ENCODE measurements at places on chromosomes 1 and 21.

GRCh38 chr1:76576876-76577524, 290.3 kb upstream of the ST6GALNAC5 start:
- DNase-seq = no peak

GRCh38 chr1:98969798-98970490, 34.7 kb downstream of the PLPPR5 start:
- DNase-seq = no peak

DNA sequence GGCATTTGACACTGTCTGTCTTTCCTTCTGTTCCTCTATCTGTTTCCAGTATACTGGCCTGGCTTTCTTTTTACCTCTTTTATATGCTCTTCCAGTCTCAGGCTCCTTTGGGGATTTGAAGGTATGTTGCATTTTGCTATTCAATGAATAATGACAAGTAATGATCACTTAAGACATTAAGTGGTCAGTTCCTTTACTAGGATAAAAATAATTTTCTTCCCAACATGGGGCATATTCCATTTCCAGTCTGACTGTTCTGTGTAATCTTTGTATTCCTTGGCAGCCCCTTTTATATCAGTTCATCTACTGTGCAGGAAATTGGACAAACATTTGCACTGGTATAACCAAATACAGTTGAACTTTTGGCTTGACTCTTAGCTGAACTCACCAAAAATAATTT, 15.6 kb downstream of the METTL18 start:
- DNase-seq = no peak

GRCh38 chr1:70556541-70556940, 145.5 kb downstream of the CTH start:
- no peak for DNase-seq

- DNase-seq = no peak
These were observed 640.1 kb downstream of the PTPRU start for GRCh38 chr1:29876441-29876840.

GRCh38 chr1:93919780-93920179, 10.6 kb upstream of the GCLM start:
- no peak for DNase-seq

DNA sequence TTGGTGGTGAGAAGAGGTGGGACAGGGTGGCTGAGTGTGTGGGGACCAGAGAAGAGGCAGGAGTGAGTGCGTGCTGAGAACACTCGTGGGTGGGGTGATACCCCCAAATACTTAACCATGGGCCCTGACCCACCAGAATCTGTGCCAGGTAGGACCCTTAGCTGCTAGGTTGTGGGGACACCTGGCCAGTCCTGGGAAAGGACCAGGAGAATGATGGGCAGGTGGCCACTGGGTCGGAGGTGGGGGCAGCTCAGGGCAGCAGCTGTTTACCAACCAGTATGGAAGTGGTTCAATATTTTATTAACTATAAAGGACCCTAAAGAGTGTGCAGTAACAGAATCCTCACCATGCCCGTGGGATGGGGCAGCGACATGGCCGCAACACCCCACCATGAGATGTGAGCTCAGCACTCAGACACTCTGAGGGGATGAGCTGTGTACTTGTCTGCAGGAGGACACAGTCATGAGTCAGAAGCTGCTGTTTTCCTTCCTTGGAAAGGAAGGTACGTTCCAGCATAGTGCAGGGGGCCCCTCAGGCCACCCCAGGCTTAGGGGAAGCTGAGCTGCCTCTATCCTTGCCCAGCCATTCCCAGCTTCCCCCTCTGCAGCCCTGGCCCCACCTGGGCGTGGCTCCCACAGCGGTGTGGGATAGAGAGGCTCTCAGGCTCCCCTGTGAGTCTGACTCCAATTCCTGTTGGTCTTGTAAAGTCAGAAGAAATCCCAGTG, 25.4 kb downstream of the TEX35 start:
- no peak for DNase-seq

GRCh38 chr21:38507374-38507942, 9.2 kb upstream of the ERG start:
- no peak for DNase-seq

GRCh38 chr1:202919615-202920014, 7.4 kb downstream of the KLHL12 start:
- no peak for DNase-seq

DNA sequence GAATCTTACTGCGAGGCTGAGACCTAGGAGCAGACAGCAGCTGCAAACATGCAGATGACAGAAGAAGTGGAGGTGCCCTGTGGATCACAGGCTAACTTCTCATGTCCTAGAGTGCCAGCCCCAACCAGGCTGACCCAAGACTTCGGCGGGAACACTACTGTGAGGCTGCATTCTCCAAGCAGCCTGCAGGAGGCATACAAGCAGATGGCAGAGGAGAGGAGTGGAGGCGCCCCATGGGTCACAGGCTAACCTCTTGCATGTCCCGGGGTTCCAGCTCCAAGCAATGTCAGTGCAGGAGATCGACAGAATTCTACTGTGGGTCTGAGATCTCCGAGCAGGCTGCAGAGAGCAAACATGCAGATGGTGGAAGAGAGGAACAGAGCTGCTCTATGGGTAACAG, 98.1 kb upstream of the ZNF678 start:
- no peak for DNase-seq

DNA sequence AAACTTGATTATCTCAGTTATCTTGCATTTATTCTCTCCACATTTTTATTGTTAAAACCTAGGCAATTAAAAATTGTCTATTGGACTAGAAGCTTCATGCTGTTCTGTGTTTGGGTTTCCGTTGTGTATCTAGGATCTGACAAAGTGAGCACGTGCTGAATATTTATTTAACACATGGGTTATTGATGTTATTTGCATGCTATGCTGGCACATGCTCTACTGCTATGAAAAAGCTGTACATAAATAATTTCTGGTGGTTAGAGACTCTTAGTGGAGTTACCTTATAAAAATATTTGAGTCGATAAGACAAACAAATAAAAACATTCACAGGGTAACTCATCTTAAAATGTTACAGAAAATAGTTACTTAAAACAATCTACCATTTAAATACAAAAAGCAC, 1769.7 kb downstream of the MRPL39 start:
- no peak for DNase-seq

DNA sequence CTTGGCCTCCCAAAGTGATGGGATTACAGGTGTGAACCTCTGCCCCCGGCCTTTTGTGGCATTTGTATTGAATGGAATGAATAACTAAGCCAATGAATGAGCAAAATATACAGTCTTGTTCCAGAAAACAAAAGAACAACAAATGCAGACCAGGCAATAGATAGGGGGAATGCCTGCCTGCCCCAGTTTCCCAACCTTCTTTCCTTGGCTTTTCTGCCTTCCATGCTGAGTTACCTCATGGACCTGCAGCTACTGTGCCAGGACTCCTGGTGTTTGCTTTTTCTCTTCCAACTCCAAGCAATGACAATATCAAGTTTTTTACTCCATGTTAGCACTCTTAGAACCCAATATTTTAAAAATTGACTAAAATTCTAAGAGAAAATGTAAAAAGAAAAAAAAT, 58.6 kb upstream of the BACH1 start:
- no peak for DNase-seq

GRCh38 chr1:163528710-163529348, 207.1 kb downstream of the NUF2 start:
- DNase-seq = peak; percentile 25

DNA sequence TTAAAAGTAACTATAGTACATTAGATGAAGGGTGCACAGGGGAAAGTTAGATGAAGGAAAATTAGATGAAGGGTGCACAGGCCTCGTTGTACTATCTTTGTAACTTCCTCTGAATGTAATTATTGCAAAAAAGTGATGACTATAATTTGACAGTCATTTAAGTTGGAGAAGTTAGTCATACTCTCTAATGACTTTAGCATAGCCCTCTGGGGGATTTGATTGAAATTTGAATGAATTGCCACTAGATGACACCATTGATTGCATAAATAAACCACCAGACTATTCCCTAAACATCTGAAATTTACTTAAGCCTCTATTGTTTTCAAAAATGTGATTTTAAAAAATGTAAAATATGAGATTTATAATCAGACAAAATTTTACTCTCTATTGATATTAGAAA, 102.6 kb downstream of the TPR start:
- DNase-seq = no peak

DNA sequence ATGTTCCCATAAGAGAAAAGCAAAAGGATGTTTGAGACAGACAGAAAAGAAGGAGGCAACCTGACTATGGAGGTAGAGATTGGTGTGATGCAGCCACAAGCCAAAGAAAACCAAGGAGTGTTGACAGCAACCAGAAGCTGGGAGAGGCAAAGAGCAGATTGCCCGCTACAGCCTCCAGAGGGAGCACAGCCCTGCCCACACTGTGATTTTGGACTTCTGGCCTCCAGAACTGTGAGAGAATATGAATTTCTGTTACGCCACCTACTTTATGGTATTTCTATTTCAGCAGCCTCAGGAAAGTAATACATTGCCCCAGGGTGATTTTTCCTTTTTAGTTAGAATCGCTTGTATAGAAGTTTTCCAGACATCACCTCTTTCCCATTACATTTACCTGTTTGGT, 28.4 kb downstream of the SLAMF6 start:
- no peak for DNase-seq

GRCh38 chr1:109475261-109475660, 8.4 kb upstream of the ATXN7L2 start:
- no peak for DNase-seq

DNA sequence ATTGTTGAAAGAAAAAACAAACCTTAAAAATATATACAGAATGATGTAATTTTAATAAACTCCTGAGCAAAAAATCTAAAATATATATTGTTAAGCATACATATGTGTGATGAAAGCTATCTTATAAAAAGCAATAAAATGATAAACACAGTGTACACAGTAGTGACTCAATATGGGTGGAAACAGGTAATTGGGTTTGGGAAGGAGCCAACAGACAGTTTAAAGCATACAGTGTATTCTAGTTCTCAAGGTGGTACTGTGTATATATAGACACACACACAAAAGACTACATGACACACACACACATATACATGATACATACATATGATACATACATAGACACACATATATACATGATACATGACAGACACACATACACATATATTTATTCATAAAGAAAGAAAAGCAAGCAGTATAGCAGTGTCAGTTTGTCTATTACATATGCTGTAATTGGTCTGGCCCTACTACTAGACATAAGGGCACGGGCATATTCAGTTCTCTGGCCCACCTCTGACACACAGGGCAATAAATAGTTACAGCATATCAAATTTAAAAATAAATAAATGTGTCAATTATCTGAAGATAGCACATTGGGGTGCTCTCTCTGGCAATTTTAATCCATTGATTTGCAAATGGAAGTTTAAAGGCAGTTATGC, 330.2 kb downstream of the S1PR1 start:
- DNase-seq = no peak

- no peak for DNase-seq
These were observed 7.6 kb upstream of the EIF4G3 start for GRCh38 chr1:21184276-21184675.

GRCh38 chr1:18091660-18092446, 15.7 kb upstream of the IGSF21 start:
- no peak for DNase-seq

DNA sequence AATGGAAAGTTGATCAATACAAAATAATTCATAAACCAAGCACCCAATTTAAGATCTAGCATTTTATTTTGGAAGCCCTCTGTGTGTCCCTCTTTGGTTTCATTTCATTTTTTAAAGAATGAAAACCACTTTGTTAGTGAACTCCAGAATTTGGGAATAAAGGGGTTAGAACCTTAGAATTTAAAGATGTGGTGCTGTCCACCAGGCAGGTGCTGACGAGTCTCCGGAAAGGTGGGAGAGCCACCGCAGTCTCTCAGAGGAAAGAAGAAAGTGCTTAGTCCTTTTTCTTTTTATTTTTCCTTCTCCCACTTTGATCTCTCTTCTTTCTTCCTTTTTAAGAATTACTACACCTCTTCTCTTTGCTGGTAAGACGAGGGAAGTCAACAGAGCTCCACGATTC, 20.5 kb upstream of the HIVEP3 start:
- no peak for DNase-seq

- DNase-seq = no peak
These were observed 10.9 kb upstream of the PROX1 start for GRCh38 chr1:213976665-213977485.

- no peak for DNase-seq
These were observed 14.7 kb downstream of the NIBAN1 start for GRCh38 chr1:184959626-184960025.

DNA sequence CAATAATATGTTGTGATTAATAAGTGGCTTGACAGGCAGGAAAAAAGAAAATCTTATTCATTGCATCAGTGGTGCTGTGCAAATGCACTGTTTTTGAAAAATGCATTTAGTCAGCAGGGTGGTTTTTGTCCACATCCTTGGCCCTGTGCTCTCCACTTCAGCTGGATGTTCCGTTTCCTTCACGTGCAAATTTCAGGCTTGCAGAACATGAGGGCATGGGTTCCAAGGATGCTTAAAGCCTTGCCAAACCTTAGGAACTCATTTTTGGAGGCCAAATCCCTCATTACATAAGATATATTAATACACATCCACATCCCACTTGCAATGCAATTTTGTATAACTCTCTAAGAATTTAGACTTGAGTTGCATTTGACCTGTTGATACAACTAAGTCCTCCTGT, 410.1 kb downstream of the PRDM2 start:
- no peak for DNase-seq

DNA sequence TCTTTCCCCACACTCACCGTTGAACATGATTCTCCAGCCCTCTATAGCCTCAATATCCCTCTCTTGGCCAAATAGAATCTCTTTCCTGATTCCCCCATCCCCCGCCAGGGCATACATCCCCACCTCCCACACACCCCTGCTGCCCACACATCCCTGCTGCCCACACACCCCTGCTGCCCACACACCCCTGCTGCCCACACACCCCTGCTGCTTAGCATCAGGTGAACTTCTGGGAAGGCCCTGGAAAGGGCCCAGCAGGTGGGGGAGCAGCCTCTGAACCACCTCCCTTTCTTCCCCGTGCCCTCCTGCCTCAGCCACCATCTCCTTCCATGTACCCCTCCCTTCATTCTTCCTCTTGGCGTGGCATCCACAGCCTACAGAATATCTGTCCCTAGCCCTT, 15.9 kb upstream of the IFNLR1 start:
- no peak for DNase-seq

- no peak for DNase-seq
These were observed 37.5 kb upstream of the ARF1 start for GRCh38 chr1:228044961-228045360.

DNA sequence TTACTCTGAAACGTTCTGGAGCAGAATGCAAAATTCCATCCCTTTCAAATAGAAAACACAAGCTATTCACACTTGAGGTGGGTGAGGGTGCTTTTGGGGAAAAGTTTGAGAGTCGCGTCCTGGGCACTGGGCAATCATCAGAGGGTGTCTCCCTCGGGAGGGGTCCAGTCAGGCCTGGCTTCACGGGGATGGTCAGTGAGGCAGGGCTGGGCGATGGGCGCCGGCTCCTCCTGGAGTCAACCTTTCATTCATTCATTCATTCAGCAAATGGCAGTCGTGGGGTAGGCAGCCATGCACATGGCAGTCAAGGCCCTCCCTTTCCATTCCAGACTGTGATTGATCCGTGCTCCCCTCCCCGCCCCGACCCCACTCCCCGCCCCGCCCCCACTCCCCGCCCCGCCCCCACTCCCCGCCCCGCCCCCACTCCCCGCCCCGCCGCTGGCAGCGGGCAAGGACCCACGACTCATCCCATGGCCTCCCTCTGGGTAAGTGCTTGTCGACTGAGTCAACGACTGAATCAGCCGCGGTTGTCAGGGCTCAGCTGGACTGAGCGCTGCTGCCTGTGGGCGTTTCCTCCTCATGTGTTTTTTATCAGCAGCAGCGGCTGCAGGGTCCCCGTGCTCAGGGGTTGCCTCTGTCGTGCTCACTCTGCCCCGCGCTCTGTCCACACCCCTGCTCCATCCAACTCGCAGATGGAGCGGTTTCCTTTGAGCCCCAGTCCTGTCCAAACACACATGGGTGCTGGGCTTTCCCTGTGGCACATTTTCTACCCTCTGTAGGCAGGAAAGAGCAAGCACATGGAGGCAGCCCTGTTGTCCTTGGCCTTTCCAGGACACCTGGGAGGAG, 12.5 kb upstream of the SPSB1 start:
- DNase-seq = peak; percentile 81
